ENCODE measurements at places on chromosomes 12 and 14. TPM values are rescaled to one million over a fixed set of nuclear protein-coding genes. Genes with fewer than 3 reads are reported as not detected.

GRCh38 chr12:113831016-113831415, 135.1 kb downstream of the RBM19 start:
- DNase-seq, result no peak

The CRY1 gene
- 29.1 TPM for polyA plus RNA-seq

The VAMP1 gene
- polyA plus RNA-seq, result 8.0 TPM

The CISTR gene
- polyA plus RNA-seq, result not detected

The IL26 gene
- not detected for polyA plus RNA-seq

- DNase-seq, result peak; percentile 58
These were observed 6.2 kb downstream of the TBX5 start for GRCh38 chr12:114399664-114400211.

The GUCY2C gene
- 12.9 TPM for polyA plus RNA-seq

The SAMD15 gene
- 2.2 TPM for polyA plus RNA-seq

DNA sequence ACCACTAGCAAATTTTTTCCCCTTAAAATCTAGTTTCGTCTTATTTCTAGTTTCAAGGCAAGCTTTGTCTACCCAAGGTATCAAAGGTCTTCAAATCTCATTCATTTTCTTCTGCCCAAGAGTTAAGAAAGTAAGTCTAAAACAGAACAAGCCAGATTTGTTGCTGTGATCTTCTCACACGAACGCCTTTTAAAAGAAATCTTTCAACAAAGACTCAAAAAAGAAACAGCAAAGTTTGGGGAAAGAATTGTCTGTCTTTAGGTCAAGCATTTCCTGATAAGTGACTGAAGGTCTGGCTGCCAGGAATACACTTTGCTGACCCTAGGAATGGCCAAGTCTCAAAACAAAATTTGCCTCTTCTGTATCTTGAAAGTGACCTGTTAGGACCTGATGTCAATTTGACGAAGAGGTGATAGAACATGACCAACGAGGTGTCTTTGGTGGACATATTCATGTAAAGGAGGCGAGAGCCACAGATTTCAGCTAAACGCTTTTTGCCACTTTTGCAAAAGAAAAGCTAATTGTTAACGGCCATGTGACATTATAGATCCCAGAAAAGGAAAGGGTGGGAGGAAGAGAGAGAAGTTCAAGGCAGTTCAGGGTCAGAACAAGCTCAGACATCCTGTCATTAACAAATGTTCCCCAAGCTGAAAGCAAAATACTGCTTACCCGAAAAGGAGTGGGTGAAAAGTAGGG, 1.7 kb downstream of the CDK17 start:
- DNase-seq, result no peak

DNA sequence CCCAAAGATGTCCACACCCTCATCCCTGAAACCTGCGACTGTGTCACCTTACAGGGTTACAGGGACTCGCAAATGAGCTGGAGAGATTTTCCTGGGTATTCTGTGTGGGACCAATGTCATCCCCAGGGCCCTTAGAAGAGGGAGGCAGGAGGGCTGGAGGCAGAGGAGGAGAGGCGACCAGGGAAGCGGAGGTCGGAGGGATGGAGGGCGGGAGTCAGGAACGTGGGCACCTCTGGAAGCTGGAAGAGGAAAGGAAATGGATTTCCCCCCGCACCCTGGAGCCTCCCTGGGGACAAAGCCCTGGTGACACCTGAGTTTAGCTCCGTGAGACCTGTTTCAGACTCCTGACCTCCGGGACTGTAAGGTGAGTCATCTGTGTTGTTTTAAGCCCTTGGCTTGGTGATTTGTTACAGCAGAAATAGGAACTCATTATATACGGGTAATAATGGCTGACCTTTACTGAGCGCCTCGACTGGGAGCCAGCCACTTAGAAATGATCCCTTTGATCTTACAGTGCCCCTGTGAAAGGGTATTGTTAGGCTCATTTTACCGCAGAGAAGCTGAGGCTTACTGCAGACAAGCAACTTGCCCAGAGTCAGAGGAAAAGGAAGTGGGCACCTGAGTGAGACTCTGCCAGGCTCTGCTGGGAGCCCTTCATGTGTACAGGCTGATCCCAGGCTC, 29.3 kb upstream of the FZD10 start:
- DNase-seq, result peak; percentile 46

The SLC7A7 gene
- 169 TPM for polyA plus RNA-seq

GRCh38 chr14:53055003-53055402, 98.1 kb downstream of the DDHD1 start:
- peak; percentile 55 for DNase-seq

The CAPZA3 gene
- not detected for polyA plus RNA-seq

DNA sequence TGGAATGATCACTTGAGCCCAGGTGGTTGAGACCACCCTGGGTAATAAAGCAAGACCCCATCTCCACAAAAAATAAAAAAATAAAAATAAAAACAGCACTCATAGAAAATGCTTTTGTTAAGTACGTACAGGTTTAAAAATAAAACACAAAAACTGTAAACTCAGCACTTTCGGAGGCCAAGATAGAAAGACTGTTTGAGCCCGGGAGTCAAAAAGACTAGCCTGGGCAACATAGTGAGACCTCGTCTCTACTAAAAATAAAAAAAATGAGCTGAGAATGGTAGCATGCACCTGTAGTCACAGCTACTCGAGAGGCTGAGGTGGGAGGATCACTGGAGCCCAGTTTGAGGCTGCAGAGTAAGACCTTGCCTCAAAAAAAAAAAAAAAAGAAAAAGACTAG, 7.5 kb downstream of the ATP6V1D start:
- no peak for DNase-seq

DNA sequence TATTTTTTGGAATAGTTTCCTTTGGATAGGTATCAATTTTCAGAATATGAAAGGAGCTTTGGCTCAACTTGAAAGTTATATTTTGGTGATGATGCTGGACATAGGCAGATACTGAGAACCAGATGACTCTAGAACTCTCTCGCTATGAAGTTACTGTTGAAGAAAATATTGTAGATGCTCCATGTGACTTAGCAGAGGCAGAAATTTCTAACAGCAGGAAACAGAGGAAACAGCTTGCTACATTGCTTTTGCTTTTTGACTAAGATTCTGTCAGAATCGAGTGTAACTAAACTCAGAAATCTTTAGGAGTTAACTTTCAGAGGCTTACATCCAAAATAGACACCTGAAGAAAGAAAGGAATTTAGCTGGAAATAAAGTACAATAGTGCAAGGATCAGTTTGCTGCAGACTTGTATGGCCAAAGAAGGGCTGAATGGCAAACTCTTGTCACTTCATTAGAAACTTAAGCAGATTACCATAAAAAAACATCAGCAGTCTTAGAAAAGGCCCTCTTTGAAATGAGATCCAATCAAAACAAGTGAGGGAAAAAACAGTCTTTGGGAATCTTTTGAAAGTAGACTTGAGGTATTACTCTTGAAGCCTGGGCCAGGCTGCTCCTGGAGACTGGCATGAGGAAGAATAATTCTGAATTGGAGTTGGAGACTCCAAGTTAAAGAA, 911.8 kb downstream of the FSCB start:
- no peak for DNase-seq

DNA sequence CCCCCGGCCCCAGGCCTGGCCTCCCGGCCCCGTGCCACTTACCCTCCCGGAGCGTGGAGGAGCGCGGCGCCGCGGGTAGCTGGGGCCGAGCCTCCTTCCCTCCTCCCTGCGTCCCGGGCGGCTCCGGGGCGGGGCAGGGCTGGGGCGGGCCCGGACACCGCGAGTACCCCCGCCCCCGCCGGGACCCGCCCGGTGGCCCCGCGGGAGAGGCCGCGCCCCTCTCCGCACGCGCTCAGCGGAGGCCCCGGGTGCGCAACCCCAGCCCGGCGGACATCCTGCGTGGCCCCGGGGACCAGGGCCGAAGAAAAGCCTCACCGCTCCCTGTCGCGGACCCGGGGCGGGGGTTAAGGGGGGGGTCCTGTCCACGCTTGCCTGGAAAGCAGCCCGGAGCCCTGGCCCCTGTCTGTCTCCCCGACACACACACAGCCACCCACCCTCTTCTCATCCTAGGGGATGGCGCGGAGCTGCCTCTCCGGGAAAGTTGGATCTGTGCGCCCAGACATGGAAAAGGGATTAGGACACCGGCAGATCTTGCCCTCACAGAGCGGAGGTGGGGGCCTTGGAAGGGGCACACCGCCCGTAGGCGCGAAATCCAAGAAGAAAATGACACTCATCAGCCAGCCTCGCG, at the start of gene SYNE3:
TSS of gene SYNE3 (minus strand) at position 97 of the 628 bp plus-strand sequence. CDS start 40,829 bp downstream, outside the sequence.
- peak; percentile 80 for DNase-seq

DNA sequence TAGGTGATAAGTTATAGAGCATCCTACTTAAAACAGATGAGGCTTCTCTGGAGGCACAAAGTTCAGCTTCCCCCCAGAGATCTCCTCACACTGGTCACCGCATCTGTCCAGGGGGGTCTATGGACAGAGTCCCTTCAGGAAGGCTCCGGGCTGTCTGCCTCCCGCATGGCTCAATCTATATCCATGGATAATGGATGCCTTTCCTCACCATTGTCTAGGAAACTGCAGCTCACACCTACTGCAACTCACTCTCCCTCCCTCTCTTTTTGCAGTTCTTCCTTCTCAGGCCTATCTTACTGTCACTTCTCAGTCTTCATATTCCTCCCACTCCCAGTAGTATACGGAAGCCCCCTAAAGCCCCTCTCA, 100.6 kb upstream of the BCL2L14 start:
- DNase-seq, result no peak

- DNase-seq, result no peak
These were observed 280.4 kb downstream of the AEBP2 start for GRCh38 chr12:19719672-19720071.

GRCh38 chr14:97107760-97108159, 310.6 kb downstream of the VRK1 start:
- no peak for DNase-seq

DNA sequence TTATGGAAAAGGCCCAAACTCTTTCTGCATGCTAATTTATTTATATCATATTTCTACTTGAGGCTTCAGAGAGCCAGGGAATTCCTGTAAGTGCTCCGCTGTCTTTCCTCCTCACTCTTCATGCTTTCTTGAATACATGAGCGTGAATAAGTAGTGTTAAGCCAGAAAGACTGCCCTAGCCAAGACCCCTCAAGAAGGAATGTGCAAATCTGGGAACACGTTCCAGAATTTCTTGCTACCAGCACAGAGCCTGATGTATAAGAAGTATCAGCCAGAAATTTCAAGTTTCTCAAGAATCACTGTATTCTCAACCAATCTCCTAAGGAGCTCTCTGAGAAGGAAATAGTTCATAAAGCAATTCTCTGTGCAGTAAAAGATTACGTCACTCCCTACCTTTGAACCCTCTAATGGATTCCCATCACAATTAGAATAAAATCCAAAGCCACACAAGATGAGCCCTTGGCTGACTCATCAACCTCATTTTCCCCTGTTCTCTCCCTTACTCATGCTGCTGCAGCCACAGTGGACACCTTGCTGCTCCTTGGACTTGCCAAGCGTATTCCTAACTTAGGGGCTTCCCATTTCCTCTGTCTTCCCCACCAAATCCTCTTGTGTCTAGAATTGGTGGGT, 6.9 kb upstream of the TSPAN8 start:
- peak; percentile 72 for DNase-seq

GRCh38 chr12:123794027-123794426, 31.9 kb downstream of the DNAH10 start:
- DNase-seq, result no peak

The OLR1 gene
- polyA plus RNA-seq, result 20.8 TPM

The IL31 gene
- polyA plus RNA-seq, result not detected

DNA sequence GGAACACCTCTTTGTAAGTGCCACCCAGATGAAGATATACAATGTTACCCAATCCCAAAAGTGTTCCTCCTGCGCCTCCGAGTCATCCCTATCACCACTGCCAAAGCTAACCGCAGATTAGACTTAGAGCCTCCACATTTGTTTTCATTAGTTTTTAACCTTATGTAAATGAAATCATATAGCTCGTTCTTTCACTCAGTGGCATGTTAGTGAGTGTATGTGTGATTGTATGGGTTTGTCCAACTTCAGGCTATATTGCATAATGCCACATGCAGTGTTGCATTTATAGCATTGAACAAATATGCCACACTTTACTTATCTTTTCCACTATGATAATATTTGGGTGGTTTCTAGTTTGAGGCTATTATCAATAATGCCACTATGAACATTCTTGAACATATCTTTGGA, 18.0 kb downstream of the MAP1LC3B2 start:
- DNase-seq, result no peak

All from hepatocyte (in vitro differentiated cells).